SK-N-DZ (cell line): ENCODE measurements at places on chromosomes 3 and 15.

DNA sequence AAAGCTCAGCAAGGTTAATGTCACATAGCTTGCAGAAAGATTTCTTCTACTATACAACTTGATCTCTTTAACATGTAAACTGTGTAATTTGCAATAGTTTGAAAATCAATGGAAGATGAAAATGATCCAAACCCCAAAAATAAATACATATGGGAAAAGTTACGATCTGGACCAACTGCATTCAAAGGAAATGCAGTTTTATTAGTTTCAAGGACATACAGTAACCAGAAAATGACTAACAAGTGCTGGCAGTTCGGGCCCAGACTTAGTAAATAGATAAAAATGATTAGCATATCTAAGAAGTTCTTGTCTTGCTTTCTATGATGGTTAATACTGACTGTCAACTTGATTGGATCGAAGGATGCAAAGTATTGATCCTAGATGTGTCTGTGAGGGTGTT is 37.3 kb upstream of the LEKR1 start:
- DNase-seq: no peak

- no peak for DNase-seq
Measured at GRCh38 chr3:8254489-8254888, 247.1 kb upstream of the LMCD1 start.

GRCh38 chr3:189027626-189028155 is 144.1 kb upstream of the TPRG1 start:
- no peak for DNase-seq

DNA sequence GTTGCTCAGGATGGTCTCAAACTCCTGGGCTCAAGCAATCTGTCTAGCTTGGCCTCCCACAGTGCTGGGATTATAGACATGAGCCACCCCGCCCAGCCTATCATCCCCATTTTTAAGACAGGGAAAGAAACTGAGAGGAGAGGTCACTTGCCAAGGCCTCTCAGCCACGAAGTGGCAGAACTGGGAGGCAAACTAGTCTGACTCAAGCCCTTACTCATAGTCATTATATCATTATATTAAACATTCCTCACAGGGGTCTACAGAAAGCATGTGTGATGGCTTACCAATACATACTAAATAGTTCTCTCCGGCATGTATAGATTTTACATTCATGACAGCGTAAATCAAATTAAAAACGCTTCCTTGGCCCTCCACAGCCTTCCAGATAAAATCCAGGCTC is 62.0 kb upstream of the ZBTB38 start:
- no peak for DNase-seq

DNA sequence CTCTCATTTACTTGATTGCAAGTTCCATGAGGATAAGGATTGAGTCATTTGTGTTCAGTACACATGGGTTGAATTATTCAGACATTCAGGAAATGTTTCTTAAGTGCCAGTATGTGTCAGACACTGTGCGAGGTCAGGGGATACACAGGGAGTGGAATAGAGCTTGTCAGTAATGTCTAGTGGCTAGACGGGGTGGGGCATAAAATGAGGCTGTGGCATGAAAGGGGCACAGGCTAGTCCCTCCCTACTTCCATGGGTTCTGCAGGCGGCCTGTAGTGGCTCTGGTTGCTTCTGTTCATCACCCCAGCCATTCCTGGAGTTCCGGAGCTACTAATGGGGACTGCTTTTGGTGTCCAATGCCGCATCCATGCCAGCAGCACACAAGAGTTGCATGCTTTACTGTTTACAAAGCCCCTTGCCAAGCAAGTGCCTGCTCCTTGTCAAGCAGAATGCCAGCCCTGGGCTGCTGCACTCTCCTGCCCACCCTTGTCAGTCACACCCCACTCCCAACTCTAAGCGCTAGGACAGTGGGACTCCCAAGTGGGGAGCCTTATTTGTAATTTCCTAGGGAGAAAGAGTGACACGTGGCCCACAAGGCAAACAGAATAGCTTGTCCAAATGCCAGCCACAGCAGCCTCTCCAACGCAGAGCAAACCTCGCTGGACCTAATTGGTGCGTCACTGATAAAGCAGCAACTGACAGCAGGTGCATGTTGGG is 70.8 kb downstream of the RAB11A start:
- no peak for DNase-seq

GRCh38 chr3:134074001-134074789 is 44.5 kb upstream of the SLCO2A1 start:
- no peak for DNase-seq

- DNase-seq: no peak
Measured at GRCh38 chr3:157786211-157786610, 283.0 kb upstream of the VEPH1 start.

DNA sequence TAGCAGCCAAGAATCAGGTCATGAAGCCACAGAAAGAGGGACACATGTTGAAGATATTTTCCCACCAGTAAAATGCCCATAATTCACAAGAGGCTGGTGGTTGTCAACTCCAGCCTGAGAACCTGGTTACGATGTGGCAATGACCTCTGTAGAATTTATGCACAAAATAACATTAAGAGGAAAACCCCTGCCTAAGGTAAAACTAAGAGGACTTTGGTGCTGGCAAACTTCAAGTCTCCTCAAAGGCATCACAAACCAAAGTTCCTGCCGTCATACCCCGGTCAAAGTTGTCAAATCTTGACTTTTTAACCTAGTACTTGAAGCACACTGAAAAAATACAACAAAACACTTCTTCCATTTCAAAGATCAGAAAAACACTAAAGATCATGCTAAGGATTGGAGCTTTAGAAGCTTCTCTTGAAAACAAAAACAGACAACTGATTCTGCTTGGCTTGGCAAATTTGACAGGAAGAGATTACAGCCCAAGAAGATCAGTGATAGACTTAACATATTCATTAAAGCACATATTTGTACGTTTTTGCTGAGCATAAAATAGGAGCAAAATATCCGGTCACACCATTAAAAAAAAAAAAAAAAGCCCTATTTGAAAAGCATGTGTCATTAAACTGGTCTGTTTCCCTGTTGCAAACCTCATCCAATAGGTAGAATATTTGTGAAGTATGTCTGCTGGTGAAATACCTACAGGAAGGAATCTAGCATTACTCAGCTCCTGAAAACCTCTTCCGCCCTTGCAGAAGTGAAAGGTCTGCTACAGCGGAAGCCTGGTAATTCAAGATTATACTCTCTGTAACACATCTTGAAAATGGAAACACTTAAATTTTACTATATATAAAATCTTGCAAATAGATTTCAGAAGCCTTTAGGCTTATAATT is 22.8 kb downstream of the EIF4E3 start:
- DNase-seq: no peak
